Activated CD8-positive, alpha-beta T cell treated with anti-CD3 and anti-CD28 coated beads, Interleukin-2, amount 10 ng/mL, durations not matched to agents 7 days and 5 days (primary cell): ENCODE measurements at places on chromosomes 4 and X.

- DNase-seq, result no peak
These were observed 79.4 kb downstream of the SLC9A6 start for GRCh38 chrX:136064661-136065043.

- DNase-seq, result no peak
These were observed 88.1 kb downstream of the RTL5 start for GRCh38 chrX:72043636-72044035.

DNA sequence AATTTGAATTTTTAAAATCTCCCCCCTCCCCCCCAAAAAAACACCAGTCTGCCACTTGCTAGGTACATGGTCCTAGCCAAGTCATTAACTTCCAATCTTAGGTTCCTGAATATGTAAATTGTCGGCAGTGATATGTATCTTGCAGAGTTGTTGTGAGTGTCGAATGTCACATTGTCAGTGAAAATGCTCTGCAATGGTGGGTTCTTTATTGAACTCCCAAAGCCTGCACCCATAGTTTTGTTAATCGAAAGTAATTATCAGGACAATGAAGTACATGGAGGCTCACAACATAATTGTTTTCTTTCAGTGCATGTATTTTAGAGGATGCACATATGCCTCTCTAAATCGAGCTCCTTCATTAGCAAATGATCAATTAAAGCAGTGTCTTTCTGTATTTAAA, 185.6 kb upstream of the S100G start:
- DNase-seq, result no peak

GRCh38 chrX:145393702-145394235, 146.5 kb downstream of the SPANXN1 start:
- no peak for DNase-seq

DNA sequence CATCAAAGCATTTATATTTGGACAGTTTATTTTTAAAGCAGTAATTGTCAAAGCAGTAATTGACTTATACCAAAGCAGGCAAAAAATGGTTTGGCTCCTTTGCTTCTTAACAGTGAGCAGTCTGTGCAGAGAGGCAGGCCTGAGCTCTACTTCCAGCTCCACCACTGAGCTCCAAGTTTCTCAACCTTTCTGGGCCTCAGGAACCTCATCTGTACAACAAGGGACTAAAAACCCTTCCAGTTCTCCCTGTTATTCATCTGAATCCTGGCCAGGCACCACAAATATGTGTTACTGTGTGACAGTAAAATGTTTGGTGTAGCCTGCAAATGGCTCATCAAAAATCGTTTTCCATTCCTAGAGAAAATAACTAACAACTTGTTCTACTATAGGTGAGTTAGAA, 88.7 kb upstream of the TTC29 start:
- DNase-seq, result no peak

- DNase-seq, result no peak
These were observed 127.7 kb downstream of the SLC7A11 start for GRCh38 chr4:138114434-138114833.

DNA sequence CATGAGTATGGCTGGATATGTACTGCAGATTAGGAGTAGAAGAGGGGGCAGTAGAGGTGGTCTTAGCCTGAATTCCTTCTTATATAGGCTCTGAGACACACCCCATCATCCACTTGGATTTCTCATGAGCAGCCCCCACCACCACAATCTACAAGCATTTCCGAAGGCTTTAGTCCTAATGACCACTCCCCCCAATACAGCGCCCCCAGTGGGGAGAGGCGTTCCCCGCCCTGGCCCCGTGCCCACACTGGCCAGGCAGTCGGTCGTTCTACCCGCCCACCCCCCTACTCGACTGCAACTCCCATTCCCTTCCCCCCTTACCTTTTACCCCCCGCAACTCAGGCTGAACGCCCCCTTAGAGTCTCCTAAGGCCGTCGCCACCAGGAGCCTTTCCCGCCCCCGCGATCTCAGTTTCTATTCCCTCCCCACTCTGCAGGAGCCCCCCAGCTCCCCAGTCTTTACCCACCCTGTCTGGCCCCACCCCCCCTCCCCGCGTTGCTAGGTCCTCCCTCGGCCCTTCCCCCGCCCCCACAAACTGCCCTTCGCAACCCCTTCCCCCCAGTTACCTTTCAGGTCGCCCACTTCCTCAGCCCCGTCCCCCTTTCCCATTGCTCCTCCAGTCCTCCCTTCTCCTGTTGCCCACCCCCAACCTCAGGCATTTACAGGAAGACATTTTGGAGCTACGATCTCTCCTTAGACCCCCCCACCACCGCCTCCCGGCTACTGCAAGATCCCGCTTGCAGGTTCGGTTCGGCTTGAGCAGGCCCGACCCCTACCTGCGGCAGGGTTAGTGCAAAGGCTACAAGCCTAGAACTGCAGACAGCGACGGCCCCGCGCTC, 468 bp downstream of the ZMYM3 start:
- peak; percentile 42 for DNase-seq

DNA sequence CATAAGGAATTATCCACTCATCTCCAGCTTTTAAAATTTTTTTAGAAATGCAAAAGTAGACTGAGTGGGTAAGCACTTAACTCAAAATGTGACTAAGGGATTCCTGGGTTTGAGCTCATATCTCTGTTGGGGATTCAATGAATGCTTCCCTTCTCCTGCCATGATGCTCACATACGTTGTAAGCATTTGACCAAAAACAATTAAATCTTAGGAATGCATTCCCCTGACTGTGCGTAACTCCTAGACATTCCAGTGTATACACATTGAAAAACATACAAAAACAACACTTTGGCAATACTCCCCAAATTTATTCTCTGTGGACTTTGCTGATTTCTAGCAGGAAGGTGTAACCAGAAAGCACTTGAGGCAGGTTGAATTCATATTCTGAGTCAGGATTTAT, 29.8 kb downstream of the SPANXA2 start:
- no peak for DNase-seq

DNA sequence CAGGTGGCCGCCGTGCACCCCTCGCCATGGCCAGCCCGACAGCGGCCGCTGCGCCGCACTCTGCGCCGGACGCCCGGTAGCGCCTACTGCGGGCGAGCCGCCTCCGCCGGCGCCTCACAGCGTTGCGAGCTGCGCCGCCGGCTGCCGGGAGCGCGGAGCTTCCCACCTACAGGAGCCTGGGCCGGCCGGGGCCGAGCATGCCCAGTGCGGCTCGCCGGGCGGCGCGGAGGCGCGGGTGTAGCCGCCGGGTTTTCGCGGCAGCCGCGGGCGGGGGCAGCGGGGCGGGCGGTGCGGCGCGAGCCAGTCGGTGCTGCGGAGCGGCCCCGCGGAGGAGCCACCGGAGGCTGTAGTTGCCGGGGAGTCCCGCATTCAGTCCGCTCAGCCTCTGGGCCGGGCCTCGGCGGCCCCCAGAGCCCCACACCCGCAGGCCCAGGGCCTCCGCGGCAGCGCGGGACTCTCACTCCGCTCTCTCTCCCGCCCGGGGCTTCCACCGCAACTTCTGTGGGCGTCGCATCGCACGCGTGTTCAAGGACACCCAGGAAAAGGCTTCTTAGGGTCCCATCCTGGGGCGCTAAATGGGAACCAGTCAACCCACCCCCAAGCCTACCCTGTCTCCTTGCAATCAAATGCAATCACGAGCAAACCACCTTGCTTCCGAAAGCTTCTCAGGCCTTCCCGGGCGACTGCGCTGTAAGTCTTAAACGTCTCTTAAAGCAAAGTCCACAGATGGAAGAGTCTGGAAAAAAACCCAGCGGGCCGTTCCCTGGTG, at the start of gene MFAP3L:
Gene MFAP3L (minus strand): TSS at position 143 of the 769 bp plus-strand sequence. CDS start 20,518 bp downstream, outside the sequence.
- DNase-seq, result peak; percentile 74

- no peak for DNase-seq
These were observed 217.4 kb downstream of the DCTD start for GRCh38 chr4:182699795-182700194.

DNA sequence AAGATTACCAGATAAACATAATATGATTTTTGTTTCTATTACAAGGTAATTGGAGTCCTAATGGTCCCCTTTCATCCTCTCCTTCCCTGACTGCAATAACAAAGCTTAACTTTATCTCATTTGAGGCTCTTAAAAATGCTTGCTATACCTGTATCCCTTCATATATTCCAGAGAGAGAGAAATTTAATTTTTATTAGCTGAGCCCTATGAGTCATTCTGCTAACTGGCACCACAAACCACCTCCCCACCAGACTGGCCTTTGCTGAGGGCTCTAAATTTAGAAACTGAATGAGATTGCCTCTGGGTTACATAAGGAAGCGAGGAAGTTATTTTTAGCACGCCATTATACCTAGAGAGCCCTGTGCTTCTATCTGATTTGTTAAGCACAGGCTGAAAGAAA, 27.4 kb downstream of the CBLL2 start:
- no peak for DNase-seq

GRCh38 chr4:90769251-90769650, 642.1 kb downstream of the CCSER1 start:
- DNase-seq, result no peak

DNA sequence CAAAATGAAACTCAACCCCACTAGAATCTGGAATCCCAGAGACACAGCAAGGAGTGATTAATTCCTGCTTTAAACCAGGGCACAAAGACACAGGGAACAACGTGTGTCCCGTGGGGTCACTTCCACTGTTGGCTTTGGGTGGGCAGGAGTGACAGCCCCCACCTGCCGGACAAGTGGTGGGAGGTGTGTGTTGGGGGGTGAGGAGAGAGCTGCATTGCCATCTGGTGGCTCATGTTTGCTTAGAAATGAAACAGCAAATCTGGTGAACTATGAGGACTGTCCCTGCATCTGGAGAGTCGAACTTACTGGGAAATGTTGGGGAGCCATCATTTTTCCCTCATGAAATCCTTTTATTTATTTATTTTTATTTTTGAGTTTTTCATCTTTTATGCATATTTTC, 75.9 kb upstream of the AFAP1 start:
- no peak for DNase-seq

- DNase-seq, result no peak
These were observed 95.7 kb downstream of the DCLK2 start for GRCh38 chr4:150173982-150174398.

GRCh38 chr4:13665701-13666660, 38.5 kb upstream of the BOD1L1 start:
- DNase-seq, result no peak

GRCh38 chr4:155010376-155010775, 198.1 kb upstream of the NPY2R start:
- no peak for DNase-seq
